Natural killer cell treated with Interleukin-12 subunit alpha and Interleukin-12 subunit beta and Interleukin-15 and Interleukin-18, amount 100 ng/mL, for 72 hours (primary cell): ENCODE measurements at places on chromosomes 11 and 22.

DNA sequence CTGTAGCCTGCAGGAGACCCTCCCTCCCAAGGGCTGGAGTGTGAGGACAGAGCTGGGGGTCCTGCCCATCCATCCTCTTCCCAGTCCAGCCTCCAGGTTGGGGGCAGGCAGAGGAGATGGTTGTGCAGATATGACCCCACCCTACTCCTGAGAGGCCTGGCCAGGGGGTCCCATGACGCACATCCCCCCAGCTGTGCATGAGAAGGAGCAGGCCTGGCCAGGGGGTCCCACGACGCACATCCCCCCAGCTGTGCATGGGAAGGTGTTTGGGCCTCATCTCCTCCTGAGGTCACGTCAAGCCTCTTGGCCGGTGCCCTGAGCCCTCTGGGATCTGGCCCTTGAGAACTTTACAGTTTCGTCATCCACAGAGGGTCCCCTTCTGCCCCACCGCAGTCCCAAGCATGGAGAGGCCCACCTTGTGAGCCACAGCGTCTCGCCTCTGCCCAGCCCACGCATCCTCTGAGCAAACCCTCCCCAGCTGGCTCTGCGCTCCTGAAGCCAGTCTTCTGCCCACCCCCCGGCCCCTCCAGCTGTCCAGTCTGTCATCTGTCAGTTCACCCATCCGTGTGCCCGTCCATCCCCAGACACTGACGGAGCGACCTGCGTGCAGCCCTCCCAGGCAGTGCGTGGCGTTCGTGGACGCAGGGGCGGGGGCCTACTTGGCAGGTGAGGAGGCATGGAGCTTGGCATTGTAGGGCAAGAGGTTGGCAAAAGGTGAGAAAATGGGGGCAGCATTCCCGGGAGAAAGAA is 2.3 kb downstream of the ANO9 start:
- no peak for DNase-seq

DNA sequence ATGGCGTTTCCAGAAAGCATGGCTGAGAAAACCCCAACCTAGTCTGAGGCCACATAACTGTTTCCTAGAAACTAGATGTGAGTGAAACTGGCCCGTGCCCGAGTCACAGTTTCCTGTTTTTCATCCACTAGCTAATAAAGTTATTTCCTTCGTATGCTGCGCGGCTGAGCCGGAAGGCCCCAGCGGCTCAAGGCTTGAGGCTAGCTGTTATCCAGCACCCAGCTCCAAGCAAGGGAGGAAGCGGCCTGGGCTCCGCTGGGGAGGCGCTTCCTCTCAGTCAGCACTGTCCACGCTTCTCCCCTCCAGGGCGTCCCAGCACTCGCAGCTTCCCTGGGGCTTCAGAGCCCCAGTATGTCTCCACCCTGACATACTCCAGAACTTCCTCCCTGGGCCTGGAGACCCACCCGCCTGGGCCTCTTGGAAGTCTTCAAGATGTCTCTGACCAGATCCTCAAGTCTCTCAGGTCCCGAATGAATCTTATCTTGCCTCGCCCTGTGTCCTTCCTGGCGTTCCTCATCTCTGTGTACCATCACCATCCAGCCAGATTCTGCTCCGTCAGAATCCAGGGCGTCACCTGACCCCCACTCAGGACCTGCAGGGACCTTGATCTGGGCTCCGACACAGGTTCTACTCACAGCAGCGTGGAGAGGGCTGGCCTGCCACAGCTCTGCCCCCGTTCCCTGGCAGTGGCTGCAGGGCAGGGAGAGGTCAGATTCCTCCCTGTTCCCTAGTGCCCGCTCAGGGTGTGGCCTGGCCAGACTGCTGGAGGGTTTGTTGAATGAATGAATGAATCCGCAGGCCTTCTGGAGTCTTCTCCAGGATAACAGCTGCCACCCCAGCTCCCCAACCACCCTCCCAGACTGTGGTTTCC is 81.9 kb downstream of the LRRC32 start:
- DNase-seq, result no peak

DNA sequence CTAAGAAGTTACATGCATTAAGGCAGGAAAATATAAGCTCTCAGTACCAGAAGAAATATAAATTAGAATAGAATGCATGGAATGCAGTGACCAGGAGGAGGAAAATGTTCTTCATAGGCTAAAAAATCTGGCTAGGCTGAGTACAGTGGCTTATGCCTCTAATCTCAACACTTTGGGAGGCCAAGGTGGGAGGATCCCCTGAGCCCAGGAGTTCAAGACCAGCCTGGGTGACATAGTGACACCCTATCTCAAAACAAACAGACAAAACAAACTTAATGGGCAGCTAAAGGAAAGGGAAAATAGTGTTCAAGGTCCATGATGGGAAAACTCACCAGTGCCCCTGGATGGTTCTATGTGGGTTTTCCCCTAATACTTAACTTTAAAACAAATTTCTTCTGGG is 78.3 kb upstream of the RASSF10 start:
- DNase-seq, result no peak

DNA sequence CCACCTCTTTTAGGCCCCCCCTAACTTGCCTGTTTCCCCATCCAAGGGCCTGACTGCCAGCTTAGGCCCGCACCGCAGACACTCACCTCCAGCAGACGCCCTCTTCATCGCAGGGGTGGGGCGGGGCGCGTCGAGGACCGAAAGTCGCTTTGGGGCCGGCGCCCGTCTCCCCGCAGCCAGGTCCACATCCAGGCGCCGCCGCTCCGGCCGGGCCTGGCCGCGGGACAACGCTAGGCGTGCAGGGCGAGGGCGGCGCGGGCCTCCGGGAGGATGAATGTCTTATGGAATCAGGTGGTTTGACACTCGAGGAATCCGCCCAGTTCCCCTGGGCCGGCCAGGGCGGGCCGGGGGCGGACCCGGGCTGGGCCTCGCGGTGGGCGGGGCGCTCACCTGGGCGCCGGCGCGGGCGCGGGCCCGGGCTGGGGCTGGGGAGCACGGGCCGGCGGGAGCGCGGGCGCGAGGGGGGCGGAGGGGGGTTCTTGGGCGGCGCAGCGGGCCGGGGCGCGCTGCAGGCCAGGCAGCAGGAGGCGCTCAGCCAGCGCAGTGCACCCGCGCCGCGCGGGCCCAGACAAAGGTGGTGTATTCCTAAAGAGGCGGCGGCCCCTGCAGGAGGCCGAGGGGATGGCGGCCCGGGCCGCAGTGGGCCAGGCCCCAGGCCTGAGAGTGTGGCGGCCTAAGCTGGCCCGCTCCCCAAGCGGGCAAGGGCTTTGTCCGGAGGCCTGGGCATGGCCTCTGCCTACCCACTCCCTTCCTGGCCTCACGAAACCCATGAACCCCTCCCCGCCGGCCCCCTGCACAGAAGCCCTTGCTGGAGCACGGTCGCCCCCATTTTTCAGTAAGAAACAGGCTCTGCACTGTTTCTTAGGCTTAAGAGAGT is 177.6 kb downstream of the IGLL1 start:
- no peak for DNase-seq

DNA sequence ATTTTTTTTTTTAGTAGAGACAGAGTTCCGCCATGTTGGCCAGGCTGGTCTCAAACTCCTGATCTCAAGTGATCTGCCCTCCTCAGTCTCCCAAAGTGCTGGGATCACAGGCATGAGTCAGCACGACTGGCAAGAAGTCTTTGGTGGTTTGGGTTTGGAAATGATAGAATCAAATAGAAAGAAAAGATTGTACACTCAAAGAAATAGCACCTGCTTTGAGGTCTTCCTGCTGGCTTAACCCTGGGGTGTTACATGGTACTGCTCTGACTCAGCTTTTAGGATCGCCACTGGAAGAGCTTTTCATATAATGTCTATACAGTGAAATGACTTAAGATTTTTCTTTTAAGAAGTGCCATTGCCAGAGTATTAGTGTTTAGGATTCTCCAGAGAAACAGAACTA is 50.2 kb downstream of the JAM3 start:
- no peak for DNase-seq

DNA sequence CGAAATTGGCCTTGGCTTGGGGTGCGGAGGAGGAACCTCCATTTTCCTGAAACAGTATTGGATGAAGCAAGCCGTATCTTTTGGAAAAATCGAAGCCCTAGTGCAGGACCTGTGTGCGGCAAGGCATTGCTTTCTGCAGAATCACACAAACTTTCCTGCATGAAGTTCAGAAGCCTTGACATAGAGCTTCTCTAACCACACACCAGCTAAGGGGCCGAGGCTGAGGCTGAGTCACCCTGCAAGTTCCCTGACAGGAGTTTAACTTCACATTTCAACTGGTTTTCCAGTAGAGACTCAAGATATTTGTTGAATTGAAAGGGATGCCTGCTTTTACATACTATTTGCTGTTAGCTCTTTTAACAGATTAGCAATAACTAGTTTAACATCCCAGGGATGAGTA is 67.8 kb downstream of the TCF20 start:
- DNase-seq, result peak; percentile 65

DNA sequence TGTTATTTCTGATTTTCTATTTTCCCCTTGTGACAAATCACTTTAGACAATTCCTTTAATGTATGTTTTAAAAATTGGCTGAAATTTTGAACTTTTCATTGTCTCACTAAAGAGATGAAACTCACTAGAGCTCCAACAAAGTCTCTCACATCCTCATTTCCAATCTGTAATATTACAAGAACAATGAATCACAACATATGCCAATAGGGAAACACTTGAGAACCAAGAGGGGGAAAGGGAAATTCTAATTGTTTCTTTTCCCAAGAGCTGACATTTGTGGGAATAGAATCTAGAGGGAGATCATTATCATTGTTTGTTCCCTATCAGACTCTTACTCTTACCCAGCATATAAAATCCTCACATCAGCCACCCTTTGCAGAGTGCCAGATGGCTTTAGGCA is 28.2 kb downstream of the OR10D3 start:
- no peak for DNase-seq

- DNase-seq, result no peak
Observed at GRCh38 chr11:2097356-2097997, 41.7 kb downstream of the IGF2 start.
